CD4-positive, alpha-beta T cell treated with Interleukin-10 for 1 hour (primary cell): ENCODE measurements at places on chromosomes 7 and 10.

- no peak for DNase-seq
Observed at GRCh38 chr10:13483073-13483472, 45.7 kb downstream of the BEND7 start.

GRCh38 chr10:12041766-12042408 is 722 bp downstream of the UPF2 start:
- DNase-seq: peak; percentile 31

GRCh38 chr7:94394437-94395140 is at the start of gene COL1A2:
Gene COL1A2, plus strand, starts transcription at chr7:94394895. Its CDS starts 137 bp downstream, at chr7:94395032.
- DNase-seq: no peak

DNA sequence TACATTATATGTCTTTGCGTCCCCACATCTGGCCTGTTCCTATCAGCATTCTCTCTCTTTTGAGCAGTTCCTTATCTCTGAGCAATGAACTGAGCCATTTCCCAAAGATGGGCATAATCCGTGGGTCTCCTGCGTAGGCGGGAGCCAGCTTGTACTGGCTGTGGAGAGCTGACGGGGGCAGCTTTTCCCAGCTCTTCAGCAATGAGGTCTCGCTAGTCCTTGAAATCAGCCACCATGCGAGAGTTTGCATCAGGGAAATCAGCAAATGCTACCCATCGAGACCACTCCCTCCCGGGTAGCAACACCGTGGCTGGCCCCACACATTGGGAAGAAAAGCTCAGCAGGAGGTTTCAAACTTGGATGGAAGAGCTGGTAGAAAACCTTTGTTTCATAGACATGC is 51.9 kb upstream of the FAM180A start:
- DNase-seq: no peak

DNA sequence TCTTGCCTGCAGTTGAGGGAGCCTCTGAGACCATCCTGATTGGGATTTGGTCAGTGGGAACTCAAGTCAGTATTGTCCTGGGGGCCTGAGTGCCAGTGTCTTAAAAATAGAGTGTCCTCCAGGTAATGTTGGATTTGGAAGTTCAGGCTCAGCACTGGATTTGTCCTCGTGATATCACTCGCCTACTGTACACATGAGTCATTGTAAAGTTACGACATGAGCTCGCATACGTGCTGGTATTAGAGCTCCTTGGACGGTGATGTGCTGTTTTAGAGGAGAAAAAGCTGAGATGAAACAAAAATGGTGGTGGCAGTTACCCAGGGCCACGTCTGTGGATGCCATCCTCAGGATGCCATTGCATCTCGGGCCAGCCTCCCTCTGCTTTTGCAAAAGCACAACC is 78.2 kb downstream of the MGMT start:
- no peak for DNase-seq

GRCh38 chr7:118755067-118755625 is 530.6 kb downstream of the ANKRD7 start:
- no peak for DNase-seq

DNA sequence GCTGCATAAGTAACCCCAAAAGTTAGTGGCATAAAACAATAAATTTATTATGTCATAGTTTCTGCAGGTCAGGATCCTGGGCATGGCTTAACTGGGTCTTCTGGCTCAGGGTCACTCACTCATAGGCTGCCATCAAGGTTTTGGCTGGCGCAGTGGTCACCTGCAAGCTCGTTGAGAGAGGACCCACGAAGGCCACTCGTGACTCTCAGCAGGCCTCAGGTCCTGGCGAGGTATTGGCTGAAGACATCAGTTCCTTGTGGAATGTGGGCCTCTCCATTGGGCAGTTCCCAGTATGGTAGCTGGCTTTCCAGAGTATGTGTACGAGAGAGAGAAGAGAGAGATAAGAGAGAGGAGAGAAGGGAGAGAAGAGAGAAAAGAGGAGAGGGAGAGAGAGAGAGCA is 138.3 kb upstream of the KLF14 start:
- DNase-seq: no peak

DNA sequence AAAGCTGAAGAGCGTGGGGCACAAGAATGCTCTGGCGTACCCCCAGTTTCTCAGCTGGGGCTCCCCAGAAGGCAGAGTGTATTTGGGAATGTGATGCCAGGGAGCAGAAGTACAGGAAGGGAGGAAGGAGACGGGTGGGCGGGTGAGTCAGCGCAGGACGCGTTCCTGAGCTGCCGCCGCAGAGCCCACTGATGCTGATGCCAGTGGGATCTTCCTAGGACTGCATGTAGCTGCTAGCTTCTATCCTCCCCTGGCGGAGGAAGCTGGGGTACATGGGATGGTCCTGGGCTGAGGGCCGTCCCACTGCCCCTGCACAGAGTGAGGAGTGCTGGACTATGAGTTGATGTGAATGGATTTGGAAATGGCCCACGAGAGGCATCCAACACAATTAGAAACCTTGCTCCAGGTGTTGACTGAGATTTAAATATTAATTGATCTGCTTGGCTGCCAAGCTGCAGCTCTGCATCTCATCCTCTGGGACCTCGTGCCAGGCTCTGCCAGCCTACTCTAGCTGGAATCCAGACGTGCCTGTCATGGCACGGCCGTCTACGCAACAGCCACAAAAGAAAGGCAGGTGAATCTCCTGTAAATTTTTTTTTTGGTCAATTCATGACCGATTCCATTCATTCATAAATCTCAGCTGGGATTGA is 66.2 kb upstream of the RHEB start:
- DNase-seq: no peak

GRCh38 chr7:122577449-122578003 is 121.4 kb downstream of the RNF133 start:
- DNase-seq: no peak

DNA sequence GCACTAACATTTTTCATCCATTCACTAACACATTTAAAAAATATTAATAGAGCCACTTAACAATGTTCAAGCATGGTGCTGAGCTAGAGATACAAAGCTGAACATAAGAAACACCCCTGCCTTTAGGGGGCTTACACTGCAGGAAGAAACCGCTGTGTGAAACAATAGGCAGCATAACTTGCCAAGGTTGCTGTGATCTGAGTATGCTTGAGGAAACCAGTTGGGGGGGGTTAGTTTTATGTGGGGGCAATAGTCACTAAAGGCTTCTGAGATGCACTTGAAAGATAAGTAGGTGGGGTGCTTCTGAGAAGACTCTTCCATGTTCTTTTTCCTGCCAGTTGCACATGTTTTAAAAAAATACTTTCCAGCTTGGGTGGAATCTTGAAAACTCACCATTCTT is 2.8 kb downstream of the RBM17 start:
- no peak for DNase-seq

DNA sequence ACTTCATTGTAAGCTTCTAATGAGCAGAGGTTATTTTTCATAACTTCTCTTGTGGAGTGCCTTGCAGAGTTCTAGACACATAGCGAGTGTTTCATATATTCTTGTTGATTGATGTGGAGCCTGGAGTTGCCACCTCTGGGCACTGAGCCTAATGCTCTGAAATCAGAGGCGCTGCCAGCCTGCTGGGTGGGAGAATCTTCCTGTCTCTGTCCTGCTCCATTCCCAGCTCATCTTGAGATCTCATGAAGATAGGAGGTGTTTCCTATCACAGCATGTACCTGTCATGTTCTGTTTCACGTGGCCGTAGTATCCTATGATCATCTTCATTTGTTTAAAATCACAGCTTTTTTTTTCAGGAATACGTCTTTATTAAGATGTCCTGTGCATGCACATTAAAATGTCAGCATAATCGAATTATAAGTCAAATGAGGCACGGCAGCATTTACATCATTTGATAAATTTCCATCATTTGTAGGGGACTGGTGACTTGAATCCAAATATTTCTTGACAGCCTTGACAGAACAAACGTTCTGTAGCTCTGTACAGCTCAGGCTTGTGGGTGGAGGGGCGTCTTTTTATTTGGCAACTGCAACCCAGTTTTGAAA is 393.0 kb downstream of the PHTF2 start:
- DNase-seq: no peak

DNA sequence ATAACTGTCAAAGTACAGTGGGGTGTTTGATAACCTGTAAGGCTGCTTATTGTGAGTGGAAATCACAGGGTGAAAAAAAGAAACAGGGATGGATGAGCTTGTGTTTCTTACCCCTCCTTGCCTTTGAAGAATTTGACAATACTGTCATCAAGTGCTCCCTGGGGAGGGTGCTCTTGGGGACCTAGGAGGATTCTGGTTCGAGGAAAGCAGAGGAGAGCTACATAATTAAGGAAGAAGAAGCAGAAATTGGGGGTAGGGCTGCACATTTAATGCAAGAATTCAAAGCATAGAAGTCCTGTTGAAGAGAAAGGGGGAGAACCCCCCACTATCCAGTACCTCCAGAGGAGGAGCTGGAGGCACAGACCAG is 208.1 kb upstream of the PHYHIPL start:
- DNase-seq: no peak

- DNase-seq: no peak
Observed at GRCh38 chr7:85167636-85168035, 19.2 kb downstream of the SEMA3D start.

DNA sequence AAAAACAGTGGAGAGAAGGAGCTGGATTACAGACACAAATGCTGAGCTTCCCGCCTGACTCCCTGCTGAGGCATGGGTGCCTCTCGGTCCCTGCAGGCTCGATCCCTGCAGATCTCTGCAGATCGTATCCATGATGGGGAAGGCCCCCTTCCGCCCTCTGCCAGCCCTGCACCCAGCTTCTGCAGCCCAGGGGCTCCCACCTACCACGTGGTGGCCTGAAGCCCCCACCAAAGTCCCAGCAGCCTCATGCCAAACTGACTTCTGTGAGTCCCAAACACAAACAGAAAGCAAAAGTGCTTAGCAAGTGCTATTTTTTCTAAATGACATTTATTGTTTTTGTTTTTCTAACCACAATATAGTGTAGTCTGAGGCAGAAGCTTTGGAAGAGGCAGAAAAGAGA is 127.1 kb upstream of the CHST15 start:
- no peak for DNase-seq

GRCh38 chr7:140990193-140990962 is 24.4 kb downstream of the MRPS33 start:
- no peak for DNase-seq

DNA sequence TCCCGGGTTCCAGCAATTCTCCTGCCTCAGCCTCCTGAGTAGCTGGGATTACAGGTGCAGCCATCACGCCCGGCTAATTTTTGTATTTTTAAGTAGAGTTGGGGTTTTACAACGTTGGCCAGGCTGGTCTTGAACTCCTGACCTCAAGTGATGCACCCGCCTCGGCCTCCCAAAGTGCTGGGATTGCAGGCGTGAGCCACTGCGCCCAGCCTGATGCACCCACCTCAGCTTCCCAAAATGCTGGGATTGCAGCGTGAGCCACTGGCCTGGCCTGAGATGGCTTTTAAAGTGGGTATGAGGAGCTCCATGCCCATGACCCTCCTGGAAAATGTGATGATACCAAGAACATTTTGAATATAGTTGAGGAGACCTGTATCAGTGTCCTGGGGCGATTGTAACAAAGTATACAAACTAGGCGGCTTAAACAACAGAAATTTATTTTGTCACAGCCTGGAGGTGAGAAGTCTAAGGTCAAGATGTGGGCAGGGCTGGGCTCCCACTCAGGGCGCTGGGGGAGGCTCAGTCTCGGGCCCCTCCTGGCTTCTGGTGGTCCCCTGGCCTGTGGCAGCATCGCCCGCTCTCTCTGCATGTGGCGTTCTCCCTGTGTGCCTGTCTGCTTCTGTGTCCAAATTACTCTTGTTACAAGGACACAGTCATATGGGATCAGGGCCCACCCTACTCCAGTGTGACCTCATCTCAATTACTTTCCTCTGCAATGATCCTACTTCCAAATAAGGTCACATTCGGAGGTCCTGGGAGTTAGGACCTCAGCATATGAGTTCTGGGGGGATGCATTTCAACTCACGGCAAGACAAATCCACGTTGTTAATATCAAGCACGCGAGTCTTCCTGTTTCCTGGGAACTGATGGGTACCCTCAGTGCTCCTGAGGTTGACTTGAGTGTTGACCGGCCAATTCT is 108.8 kb downstream of the ACTR3B start:
- DNase-seq: no peak

- no peak for DNase-seq
Observed at GRCh38 chr10:124152139-124153022, 59.0 kb upstream of the CHST15 start.

- DNase-seq: no peak
Observed at GRCh38 chr10:29545122-29545521, 89.6 kb downstream of the SVIL start.

DNA sequence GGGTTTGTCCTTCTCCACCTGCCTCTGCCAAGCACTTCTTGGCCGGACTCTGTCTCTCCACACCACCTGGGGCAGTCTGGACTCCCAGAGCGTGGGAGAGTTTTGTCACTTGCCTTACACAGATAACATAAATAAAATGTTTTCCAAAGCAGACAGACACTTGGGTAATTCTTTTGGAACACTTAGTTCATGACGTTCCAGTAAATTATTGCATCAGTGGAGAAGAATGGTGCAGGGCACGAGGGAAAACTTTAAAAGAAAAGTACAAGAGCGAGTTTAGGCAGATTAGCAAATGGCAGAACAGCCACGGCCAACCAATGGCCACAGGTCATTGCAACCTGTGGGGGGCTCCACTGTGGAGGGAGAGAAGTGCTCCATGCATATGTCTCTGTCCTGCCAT is 170.6 kb upstream of the GRB10 start:
- no peak for DNase-seq
